ENCODE measurements at places on chromosomes 6 and 20.

- DNase-seq = no peak
Observed at GRCh38 chr6:34073540-34073939, 72.3 kb downstream of the GRM4 start.

- DNase-seq = no peak
Observed at GRCh38 chr6:159056003-159056402, 11.2 kb upstream of the TAGAP start.

GRCh38 chr6:144134176-144134575, 16.1 kb upstream of the STX11 start:
- DNase-seq = no peak

- DNase-seq = no peak
Observed at GRCh38 chr6:111842271-111842822, 30.9 kb downstream of the FYN start.

- DNase-seq = no peak
Observed at GRCh38 chr20:25277941-25278521, 30.1 kb downstream of the PYGB start.

DNA sequence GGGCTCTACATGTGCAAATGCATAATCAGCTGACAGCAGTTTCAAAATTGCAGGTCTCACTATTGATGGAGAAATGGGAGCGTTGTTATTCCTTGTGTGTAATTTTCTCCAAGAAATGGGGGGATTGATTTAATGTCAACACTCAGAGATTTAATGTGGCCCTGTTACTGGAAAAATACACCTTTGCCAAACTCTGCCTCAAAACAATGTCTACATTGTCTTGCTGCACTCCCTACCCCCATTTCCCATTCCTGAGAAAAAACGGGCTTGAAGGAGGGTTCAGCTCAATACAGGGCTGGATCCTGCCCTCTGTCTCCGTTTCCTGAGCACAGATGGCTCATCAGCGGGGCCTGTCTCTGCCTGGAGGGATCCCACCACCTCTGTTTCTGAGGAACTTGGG, 18.4 kb downstream of the EDN3 start:
- DNase-seq = no peak

DNA sequence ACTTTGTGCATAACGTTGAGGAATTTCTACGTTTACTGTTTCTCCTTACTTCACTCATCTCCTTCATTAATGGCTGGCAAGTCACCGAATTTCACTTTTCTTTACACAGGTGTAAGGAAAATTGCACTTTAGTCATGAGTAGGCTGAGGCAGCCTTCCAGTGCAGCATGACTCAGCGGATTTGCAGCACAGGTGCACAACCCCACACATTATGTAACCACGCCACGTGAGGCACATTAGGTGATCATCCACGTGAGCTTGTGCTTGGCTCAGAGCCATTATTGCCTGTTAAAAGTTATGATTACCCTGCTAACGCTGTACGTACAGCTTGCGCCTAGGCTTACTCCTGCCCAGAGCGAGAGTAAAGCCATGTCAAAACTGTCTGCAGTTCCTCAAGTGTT, 158.8 kb downstream of the NKAIN2 start:
- DNase-seq = no peak

DNA sequence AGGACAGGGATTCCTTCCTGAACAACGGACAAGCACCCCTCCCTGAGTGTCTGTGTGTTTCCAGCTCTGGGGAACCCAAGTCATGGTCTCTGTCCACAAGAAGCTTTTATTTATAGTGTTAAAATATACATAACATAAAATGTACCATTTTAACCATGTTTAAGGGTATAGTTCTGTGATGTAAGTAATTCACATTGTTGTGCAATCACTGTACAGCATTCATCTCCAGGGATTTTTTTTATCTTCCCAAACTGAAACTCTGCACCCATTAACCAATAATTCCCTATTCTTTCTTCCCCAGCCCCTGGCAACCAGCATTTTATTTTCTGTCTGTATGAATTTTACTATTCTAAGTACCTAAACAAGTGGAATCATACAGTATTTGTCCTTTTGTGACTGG, 84.2 kb downstream of the FOXF2 start:
- no peak for DNase-seq

- no peak for DNase-seq
Observed at GRCh38 chr6:112007805-112008204, 46.1 kb upstream of the CCN6 start.

DNA sequence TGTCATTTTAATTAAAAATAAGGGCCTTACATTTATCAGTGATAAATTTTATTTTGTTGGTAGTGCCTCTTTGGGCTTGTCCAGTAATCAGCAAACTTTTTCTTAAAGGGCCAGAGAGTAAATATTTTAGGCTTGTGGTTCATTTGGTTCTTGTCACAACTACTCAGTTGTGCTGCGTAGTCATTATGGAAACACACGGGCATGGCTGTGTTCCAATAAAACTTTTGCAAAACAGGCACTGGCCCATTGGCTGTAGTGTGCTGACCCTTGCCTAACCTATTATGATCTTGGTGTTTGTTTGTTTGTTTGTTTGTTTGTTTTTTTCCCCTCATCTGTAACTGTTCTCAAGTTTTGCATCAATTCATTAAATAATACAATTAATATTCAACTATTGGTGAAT, 19.4 kb downstream of the TBPL1 start:
- no peak for DNase-seq

DNA sequence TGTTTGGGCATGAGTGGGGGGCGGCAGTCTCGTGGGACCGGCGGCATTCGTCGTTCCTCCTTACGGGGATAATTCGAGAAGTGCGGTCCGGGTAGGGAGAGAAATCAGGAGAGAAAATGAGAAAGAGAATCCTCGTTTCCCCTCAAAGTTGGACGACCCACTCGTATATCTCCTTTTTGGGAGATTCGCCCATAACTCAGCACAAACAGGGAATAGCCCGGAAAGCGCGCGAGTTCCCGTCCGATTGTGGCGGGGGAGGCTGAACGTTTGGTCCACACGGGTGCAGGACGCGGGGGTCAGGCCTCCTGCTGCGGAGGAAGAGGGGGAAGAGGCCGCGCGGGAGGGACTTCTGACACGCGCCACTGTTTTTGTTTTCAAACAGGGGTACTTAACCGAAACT, 42.4 kb downstream of the POPDC3 start:
- DNase-seq = no peak

DNA sequence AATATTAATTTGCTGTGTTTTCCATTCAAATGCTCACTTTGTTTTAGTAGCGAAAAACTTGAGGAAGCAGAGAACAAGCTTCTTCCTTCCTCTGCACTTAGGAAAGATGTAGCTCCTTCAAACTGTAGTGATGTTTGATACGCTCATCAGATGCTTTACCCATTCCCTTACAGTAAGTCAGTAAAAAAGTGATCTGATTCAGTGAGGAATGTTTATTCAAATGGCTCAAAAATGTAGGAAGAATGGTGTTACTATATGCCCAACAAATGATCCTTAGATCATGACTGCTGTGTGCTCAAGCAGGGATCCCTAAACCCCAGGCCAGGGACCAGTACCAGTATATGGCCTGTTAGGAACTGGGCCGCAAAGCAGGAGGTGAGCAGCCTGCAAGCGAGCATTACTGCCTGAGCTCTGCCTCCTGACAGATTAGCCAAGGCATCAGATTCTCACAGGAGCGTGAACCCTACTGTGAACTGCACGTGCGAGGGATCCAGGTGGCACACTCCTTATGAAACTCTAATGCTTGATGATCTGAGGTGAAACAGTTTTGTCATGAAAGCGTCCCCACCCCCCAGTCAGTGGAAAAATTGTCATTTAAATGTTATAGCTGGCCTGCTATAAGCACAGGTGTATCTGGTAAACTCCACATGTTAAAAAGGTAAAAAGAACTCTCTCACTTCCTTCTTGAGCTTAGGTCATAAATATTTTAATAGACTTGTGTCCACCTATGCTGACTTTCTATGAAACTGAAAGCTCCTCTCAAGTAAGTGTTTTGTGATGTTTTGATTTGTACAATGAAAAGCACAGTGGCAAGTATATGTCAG, 187.2 kb downstream of the FOXC1 start:
- DNase-seq = no peak

GRCh38 chr6:108001696-108002231, 43.8 kb upstream of the SEC63 start:
- no peak for DNase-seq

DNA sequence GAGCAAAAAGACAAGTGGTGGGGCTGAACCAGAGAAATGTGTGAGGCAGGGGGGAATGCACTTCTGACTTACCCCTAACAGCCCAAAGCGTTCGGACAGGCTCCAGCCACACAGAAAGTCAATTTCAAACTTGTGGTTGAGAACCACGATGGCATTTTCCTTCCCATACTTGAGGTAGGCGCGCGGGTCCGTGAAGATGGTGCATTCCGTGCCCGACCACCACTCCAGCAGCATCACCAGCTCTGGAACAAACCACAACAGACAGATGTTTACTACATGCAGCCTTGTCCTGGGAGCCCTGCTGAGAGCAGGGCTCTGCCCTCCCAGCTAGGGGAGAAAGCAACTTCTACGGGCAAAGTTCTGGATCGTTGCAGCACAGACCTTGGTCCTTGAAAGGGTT, 107.7 kb downstream of the AGPAT4 start:
- no peak for DNase-seq

- no peak for DNase-seq
Observed at GRCh38 chr6:92767101-92767500, 652.3 kb downstream of the EPHA7 start.

GRCh38 chr6:45487645-45488044, 109.9 kb upstream of the SUPT3H start:
- DNase-seq = no peak

GRCh38 chr6:168133168-168133561, 54.2 kb upstream of the FRMD1 start:
- peak; percentile 1 for DNase-seq

DNA sequence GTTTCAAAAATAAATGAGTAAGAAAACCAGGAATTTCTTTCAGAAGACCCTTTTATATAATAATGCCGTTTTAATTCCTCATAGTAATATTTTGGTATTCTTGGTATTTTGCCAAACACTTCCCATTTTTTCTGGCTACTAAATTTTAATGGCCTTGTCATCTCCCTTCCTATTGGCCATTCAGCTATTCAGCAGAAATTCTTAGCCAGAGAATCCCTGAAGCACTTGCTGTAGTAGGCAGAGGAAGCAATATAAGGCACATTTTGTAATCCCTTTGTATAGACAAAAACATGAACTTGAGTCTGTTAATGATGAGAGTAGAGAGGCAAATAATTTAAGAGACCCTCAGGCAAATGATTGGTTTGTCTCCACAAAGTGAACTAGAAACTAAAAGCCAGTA, 118.4 kb upstream of the LAMP5 start:
- no peak for DNase-seq

DNA sequence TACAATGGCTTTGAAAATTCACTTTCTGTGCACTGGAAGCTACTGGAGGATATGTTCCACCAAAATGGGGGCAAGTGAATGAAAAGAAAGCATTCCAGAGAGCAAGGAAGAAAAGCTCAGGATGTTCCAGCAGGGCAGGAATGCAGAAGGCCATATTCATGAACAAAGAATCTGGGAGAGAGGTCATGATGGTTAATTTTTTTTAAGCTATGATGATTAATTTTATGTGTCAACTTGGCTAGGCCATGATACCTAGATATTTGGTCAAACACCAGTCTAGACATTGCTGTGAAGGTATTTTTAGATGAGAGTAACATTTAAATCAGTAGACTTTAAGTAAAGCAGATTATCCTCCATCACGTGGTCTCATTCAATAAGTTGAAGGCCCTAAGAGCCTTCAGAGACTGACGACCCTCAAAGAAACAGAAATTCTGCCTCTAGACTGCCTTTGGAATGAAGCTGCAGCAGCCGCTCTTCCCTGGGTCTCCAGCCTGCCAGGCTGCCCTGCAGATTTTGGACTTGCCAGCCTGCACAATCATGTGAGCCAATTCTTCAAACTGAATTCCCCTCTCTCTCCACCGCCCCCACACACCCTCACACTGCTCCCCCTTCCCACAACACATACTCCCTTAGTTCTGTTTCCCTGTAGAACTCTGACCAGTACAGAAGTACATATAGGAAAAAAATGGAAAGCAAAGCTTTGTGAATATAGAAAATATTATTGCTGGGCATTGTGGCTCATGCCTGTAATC, 20.1 kb upstream of the GCM1 start:
- DNase-seq = no peak

- no peak for DNase-seq
Observed at GRCh38 chr6:51960419-51960818, 127.0 kb downstream of the PKHD1 start.

GRCh38 chr6:53325785-53326184, 23.0 kb downstream of the ELOVL5 start:
- DNase-seq = no peak

DNA sequence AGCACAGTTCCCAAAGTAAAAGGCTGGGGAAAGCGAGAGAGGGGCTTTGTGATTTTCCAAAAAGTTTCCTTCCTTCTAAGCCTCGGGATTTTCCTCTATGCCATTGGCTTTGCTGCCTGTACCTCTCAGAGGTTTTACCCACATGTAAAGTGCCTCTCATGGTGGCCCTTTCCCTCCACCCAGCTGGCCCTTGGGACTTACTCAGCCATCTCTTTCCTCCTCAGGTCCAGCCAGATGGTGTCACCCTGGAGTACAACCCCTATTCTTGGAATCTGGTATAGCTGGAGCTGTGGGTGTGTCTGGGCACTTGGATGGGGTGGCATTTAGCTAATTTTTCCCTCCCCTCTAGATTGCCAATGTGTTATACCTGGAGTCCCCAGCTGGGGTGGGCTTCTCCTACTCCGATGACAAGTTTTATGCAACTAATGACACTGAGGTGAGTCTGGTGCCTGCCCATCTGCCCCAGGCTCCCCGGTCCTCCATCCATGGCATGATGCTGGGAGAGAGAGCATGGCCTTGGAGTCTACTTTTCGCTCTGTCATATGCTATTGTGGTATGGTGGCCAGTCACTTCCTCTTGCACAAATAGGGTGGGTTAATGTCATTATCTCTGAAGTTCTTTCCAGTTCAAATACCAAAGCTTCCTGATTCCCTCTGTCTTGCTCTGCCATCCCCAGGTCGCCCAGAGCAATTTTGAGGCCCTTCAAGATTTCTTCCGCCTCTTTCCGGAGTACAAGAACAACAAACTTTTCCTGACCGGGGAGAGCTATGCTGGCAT, 1.1 kb downstream of the CTSA start:
- no peak for DNase-seq

DNA sequence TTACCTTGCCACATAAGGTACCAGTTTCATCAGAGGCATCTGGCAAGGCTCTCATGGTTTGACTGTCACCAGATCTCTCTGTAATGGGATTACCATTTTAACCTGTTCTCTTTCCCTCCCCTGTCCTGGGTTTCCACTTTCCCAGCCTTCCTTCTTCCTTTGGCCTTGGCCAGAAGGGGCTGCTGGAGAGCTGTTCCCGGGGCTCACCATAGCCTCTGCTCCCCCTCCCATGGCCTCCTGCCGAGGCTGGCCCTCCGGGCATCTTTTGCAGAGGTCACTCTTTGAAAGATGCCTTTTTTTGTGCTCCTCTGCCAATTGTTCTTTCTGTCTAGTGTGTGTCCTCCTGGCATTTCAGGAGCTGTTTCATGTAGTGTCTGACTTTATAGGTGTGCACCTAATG, 100.7 kb upstream of the SCP2D1 start:
- DNase-seq = no peak

GRCh38 chr20:38159957-38160756, 4.9 kb downstream of the TGM2 start:
- no peak for DNase-seq

Measured in stimulated activated CD4-positive, alpha-beta T cell treated with anti-CD3 and anti-CD28 coated beads, Interleukin-4, amount 100 ng/mL, for 24 hours (primary cell).